ENCODE measurements at places on chromosomes 5 and 9.
A peak's percentile ranks its signal among the peaks of the same experiment; 100 is the strongest.

- no peak for DNase-seq
These were observed 19.1 kb downstream of the PTGS1 start for GRCh38 chr9:122389799-122390481.

DNA sequence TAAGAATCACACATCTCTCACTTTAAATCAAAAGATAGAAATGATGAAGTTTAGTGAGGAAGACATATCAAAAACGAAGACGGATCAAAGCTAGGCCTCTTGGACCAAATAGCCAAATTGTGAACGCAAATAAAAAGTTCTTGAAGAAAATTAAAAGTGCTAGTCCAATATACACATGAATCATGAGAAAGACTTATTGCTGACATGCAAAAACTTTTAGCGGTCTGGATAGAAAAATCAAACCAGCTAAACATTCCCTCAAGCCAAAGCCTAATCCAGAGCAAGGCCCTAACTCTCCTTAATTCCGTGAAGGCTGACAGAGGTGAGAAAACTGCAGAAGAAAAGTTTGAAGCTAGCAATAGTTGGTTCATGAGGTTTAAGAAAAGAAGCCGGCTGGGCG, 164.4 kb upstream of the PANK3 start:
- no peak for DNase-seq

GRCh38 chr5:372996-373709, 51.6 kb downstream of the AHRR start:
- no peak for DNase-seq

DNA sequence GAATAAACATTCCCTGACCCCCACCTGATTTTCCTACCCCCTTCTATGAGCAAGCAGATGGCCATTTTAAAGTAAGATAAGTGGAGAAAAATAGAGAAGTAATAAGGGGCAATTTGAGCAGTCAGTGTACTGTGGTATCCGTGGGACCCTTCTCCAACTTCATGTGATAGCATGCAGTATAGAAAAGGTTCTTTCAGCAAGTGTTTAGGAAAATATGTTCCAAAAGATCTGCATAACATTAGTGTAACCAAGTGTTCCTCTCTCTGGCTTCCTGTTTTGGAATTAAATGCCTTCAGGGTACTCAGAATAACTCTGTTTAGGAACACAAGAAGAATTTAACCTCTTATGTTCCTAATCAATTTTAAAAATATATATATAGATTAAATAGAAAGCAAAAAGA, 134.9 kb downstream of the ATG10 start:
- DNase-seq: no peak

- DNase-seq: no peak
These were observed 39.9 kb downstream of the COL15A1 start for GRCh38 chr9:98983295-98984268.

GRCh38 chr5:100856462-100856861, 46.6 kb downstream of the ST8SIA4 start:
- no peak for DNase-seq

- no peak for DNase-seq
These were observed 14.1 kb downstream of the SLC25A46 start for GRCh38 chr5:110752953-110753352.

DNA sequence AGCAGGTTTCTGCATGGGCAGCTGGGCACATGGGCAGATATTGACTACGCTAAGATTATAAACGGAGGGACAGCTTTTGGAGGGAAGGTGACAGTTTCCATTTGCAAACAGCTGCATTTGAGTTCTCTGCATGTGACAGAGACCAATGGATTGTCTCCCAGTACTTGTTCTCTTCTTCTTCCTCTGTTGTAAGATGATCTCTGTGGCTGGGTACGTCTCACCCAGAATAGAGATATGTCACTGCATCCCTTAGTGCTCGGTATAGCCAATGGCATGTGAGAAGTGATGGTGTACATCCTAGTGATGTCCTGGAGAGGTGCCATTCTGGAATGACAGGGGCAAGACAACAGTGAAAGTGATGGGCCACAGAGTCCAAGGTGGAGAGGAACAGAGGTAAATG, 171.3 kb downstream of the CFAP90 start:
- DNase-seq: no peak

DNA sequence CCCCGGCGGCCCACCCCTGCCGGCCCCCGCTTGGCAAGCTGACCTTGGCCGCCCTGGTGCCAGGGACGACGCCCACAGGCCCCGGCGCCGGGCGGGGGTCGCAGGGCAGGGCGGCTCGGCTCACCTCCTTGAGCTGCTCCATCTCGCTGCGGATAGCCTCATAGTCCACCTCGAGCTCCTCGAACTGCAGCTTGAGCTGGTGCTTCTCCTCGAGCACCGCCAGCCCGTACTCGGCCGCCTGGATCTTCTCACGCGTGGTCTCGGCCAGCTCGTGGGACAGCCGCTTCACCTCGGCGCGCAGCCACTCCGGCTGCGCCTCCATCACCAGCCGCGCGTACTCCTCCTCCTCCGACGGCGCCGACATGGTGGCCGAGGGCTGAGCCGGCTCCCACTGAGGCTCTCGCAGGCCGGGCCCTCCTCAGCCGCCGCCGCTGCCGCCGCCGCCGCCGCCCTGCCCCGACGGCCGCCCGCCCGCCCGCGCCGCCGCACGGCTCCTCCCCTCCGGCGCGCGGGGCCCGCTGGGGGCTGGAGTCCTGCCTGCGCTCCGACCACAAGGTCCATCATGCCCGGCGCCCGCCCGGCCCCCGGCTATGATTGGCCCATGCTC, at the start of gene BICD2:
Gene BICD2, minus strand, starts transcription at position 453 of the 607 bp plus-strand sequence. Its CDS starts 89 bp downstream, at position 364.
- DNase-seq: no peak

DNA sequence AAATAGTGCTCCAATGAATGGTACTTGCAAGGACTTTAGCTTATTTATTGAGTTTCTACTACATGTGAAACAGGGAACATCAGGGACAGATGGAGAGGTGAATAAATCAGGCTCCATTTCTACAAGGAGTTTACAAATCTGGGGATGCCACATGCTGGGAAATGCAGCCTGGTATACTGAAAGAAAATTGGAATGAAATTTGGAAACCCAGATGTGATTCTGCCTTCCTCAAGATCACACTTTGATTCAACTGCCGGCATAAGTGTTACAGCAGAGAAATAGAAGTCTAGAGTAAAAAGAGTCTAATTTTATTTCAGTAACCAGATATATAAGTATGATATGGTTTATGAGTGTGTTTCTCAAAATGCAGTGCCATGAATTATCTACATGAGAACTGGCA, 1408.4 kb upstream of the C9orf72 start:
- no peak for DNase-seq

GRCh38 chr9:133914442-133915342, 77.4 kb downstream of the VAV2 start:
- no peak for DNase-seq

DNA sequence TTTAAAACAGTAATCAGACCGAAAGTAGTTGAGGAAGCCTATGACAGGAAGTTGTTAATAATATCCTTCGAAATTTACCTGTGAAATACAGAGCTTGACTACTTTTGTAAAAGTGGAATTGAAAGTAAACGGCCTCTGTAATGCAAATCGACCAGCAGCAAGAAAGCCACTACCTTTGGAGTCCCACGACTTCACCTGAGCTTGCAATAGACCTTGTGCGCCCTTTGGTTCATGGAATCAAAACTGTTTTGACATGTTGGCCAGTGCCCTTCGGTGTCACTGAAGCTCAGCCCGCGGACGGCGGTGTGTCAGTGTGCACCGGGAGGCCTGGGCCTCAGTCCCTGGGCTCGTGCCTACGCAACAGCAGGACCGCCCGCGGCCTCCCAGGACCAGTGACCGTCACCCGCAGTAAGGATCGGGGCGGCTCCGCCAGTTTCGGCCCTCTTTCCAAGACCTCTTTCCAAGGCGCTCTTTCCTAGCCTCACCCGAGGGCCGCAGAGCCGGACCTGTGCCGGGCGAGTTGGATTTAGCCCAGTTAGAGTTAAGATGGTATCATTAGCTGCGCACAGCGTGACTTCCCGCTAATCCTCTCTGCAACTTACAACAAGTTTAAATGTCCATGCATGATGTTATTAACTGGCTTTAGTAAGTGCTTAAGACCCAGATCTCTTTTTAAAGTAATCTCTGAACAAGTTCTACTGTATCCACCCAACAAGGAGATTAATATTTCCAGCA, 223.3 kb downstream of the MEF2C start:
- no peak for DNase-seq

- DNase-seq: no peak
These were observed 23.8 kb upstream of the OTULIN start for GRCh38 chr5:14640765-14641164.

DNA sequence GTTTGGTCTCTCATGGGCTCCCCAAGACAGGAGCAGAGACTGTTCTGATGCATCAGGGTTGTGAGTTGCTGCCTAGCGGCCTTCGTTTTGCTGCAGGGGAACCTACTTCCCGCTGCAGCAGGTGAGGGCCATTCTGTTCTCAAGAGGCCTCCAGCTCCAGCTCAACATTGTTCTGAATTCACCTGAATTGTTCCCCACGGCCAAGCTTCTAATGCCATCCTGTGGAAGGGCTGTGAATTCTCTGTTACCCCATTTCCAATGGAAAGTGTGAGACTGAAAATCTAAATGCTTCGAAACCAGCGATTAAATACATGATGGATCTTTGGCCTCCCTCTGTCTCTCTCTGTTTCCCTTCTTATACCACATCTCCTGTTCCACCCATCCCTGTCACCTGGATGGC, 349.1 kb upstream of the DAP start:
- no peak for DNase-seq

- DNase-seq: no peak
These were observed 341.0 kb upstream of the CD180 start for GRCh38 chr5:67537439-67538148.

GRCh38 chr5:96903300-96903699, 27.0 kb downstream of the ERAP2 start:
- DNase-seq: no peak

DNA sequence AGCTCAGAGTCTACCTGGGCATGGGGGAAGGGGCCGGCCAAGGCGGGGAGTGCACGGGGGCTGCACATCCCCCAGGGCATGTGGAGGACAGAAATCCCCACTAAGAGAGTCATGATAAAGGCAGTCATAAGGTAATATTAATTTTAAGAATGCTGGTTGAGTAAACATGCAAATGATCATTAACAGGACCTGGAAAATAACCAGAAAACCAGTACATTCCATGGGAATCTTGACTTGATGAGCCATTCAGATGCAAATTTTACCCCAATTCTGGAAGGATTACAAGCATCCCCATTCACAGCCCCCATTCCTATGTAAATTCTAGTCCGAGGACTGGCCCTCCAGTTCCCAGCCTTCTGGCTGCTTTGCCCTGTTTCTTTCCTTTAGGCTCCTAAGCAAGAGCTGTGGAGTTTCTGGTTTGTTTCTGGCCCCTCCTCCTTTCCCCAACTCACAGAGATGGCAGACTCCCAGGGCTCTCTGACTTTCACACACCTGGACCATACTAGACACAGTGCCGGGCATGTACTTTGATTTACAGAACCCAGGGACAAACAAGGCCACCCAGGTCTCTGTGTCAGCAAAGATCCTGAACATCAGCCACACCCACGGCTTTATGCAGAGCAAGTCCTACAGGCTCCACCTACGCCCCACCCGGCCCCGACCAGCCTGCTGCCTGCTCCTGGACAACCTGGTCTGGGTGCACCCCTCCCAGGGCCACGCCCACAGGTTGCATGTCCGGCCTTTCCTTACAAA, 62.7 kb downstream of the SEMA4D start:
- no peak for DNase-seq

GRCh38 chr9:20622330-20623020, at the start of gene MLLT3:
Gene MLLT3 (minus strand): TSS chr9:20622499.
- DNase-seq: peak; percentile 84

DNA sequence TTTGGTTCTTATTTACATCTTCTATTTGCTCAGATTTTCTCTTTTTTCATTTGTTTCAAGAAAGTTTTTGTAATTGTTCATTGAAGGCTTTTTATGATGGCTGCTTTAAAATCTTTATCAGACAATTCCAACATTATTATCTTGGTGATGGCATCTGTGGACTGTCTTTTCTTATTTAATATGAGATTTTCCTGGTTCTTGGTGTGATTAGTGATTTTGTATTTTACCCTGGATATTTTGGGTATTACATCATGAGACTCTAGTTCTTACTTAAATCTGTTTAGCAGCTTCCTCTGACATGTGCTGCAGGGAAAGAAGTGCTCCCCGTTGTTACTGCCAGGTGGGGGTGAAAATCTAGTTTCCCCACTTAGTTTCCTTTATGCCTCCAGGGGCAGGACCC, 94.2 kb upstream of the ANKH start:
- DNase-seq: no peak

DNA sequence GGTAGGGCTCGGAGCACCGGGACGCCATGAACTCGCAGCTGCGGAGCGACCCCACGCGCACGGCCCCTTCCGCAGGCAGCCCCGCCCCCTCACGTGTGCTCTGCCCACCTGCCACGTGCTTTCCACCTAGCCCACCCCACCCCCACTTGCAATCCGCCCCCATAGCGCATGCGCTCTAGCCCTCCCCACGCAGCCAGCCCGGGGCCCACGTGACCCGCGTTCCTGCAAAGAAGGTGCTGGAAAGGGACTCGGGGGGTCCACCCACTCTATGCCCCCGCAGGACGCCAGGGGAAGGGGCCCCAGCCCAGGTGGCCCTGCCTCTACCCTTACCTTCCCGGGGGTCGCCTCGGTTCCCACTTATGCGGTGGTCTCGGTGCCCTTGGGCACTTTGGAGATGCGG, at the start of gene SOHLH1:
Gene SOHLH1, minus strand, starts transcription at position 42 of the 400 bp plus-strand sequence. Its CDS starts 14 bp downstream, at position 28.
- DNase-seq: no peak

GRCh38 chr5:167576126-167576525, 715.3 kb upstream of the WWC1 start:
- DNase-seq: no peak

- DNase-seq: no peak
These were observed 7.8 kb downstream of the ECM2 start for GRCh38 chr9:92527832-92528521.

GRCh38 chr9:16925426-16925825, 55.0 kb upstream of the BNC2 start:
- no peak for DNase-seq

DNA sequence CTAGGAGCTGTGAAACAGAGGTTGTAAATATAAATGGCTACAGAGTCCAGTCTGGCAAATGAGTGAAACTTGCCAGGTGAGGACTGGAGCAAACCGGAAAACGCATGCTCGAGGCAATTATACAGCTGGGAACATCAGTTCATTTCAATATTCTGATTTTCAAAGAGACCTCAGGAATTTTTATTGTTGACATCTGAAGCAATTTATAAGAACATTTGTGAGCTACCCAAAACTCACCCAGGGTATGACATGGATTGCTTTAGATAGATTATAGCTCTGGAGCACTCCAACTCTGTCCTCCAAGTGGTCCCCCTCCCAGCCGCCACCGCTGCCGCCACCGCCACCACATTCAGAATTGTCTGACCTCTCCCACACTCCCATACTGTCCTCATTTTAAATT, 84.6 kb upstream of the GRAMD2B start:
- no peak for DNase-seq
